ENCODE measurements at places on chromosomes 12 and 14.
A peak's percentile ranks its signal among the peaks of the same experiment; 100 is the strongest.

- no peak for DNase-seq
Measured at GRCh38 chr14:99688629-99689028, 4.5 kb downstream of the CYP46A1 start.

- DNase-seq: no peak
Measured at GRCh38 chr12:59453475-59453874, 142.4 kb upstream of the SLC16A7 start.

DNA sequence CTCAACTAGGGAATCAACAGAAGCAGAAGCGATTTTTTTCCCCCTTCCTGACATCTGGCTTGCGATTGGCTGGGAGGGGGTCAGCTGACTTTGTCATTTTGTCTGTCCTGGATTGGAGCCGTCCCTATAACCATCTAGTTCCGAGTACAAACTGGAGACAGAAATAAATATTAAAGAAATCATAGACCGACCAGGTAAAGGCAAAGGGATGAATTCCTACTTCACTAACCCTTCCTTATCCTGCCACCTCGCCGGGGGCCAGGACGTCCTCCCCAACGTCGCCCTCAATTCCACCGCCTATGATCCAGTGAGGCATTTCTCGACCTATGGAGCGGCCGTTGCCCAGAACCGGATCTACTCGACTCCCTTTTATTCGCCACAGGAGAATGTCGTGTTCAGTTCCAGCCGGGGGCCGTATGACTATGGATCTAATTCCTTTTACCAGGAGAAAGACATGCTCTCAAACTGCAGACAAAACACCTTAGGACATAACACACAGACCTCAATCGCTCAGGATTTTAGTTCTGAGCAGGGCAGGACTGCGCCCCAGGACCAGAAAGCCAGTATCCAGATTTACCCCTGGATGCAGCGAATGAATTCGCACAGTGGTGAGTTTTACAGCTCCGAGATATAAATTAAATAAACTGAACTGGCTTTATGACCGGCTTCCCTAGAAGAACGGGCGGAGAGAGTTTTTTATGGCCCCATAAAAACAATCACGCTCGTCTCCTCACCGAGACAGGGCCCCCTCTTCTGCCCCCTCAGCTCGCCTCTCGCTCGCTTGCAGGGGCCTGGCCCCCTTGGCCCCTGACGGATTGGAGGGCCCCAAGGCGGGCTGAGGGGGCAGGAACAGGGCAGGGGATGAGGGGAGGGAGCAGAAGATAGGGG is at the start of gene HOXC6:
Gene HOXC6 (plus strand): TSS at position 127 of the 888 bp plus-strand sequence. CDS start 82 bp downstream, at position 209.
- no peak for DNase-seq

GRCh38 chr14:22433069-22433468 is 156.0 kb downstream of the DAD1 start:
- no peak for DNase-seq

DNA sequence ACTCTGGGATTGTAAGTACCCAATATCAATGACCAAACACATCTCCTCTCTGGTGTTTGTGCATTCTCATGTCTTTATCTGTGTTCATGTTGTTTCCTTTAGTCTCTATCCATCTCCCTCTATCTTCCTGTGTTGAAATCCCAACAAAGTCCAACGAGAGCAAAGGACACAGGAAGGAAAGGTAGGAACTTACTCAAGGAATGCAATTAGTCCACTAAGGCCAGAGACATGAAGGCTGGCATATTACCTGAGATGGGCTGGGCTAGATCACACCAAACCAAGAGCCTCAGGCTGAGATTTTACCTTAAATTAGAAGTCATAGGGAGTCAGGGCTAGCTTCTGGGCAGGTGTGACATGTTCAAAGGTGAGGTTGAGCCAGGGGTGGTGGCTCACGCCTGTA is 14.3 kb upstream of the LGALS3 start:
- DNase-seq: no peak

GRCh38 chr14:96586056-96586455 is 83.9 kb downstream of the PAPOLA start:
- DNase-seq: no peak

- DNase-seq: no peak
Measured at GRCh38 chr14:34103176-34103575, 152.3 kb upstream of the EGLN3 start.

GRCh38 chr12:53805791-53806190 is 54.0 kb upstream of the CISTR start:
- DNase-seq: no peak

DNA sequence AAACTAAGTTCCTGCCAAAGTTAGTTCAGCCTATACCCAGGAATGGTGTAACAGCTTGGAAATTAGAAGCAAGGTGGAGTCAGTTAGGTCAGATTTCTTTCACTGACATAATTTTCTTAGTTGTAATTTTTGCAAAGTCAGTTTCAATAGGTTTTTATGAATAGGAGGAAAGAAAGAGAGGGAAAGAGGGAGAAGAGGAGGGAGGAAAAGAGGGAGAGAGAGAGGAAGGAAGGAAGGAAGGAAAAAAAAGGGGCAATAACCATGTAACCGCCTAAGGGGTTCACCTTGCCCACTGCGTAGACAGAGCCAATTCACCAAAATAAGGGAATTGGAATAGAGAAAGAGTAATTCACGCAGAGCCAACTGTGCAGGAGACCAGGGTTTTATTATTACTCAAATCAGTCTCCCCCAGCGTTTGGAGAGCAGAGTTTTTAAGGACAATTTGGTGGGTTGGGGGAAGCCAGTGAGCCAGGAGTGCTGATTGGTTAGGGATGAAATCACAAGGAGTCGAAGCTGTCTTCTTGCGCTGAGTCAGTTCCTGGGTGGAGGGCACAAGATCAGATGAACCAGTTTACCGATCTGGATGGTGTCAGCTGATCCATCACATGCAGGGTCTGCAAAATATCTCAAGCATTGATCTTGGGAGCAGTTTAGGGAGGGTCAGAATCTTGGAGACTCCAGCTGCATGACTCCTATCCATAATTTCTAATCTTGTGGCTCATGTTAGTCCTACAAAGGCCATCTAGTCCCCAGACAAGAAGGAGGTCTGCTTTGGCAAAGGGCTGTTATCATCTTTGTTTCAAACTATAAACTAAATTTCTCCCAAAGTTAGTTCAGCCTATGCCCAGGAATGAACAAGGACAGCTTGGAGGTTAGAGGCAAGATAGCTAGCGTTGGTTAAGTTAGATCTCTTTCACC is 126.0 kb upstream of the AMIGO2 start:
- no peak for DNase-seq

DNA sequence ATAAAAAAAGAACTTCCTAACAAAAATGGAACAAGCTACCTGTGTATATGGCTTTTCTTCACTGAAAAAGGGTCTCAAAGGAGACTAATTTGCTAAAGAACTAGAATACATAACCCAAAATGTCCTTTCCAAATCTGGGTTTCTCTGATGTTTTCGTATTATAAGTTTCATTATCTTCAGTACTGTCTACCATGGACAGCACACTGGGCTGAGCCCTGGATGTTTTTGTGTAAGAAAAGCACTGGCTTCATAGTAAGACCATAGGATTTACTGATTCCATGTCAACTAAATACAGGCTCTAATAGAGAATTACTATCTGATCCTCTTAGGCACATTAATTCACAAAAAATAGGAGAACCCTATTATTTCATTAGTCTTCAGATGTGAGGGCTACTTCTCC is 94.3 kb upstream of the GPHB5 start:
- no peak for DNase-seq

GRCh38 chr12:113048716-113049127 is 7.8 kb upstream of the DTX1 start:
- peak; percentile 36 for DNase-seq

- DNase-seq: no peak
Measured at GRCh38 chr12:124388038-124388671, 93.3 kb downstream of the RFLNA start.

- DNase-seq: no peak
Measured at GRCh38 chr14:77253333-77254190, 17.4 kb downstream of the NGB start.

DNA sequence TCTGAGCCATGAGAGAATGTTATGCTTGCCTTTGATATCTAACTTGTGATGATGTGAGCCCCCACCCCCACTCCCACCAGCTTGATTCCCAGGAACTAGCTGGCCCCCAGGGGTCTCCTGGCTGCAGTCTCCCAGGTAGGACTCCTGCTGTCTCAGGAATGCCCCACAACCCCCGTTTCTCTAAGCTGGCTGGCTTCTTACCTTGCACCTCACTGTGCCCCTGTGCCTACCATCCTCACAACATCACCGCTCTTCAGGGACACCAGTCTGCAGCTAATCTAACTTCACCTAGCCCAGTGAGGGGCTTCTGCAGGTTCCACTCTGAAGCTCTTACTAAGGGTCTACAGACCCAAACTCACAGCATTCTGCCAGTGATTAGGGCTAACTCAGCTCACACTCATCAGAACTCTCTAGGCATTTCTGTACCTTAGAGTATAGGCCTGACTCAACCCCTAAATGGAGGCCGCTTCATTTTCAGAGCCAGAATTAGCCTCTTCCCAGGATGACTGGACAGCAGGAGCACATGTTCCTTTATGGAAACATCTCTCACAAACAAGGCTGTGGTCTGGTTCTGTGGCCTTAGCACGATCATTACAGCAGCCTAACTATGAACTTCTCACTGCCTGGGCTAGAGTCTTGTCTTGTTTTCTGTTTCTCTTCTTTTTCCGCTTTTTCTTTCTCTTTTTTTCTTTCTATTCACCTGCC is 72.8 kb upstream of the IFNG-AS1 start:
- no peak for DNase-seq

DNA sequence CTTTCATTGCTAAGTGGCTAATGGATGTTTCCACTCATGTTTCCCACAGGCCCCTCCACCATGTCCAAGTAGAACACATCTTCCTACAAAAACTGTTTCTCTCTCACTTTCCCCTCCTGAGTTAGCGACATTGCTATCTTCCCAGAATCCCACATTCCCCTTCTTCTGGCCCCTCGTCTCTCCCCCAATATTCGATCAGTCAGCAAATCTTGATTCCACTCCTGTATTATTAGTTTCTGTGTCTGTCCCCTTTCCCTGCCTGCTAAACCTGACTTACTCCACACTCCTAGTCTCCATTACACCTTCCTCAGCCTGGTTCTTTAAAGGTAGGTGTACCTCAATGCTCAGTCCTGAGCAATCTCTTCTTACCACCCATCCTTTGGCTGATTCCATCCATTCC is 19.3 kb upstream of the SAMD4A start:
- DNase-seq: no peak

- DNase-seq: no peak
Measured at GRCh38 chr12:12811343-12811742, 1.8 kb upstream of the DDX47 start.

GRCh38 chr14:105168496-105168978 is at the start of gene JAG2:
JAG2 (minus strand) TSS chr14:105168776; CDS start chr14:105168420, 356 bp downstream.
- no peak for DNase-seq

GRCh38 chr12:13959131-13959723 is 22.2 kb downstream of the GRIN2B start:
- no peak for DNase-seq

- no peak for DNase-seq
Measured at GRCh38 chr14:44339862-44340261, 167.2 kb downstream of the FSCB start.
